ENCODE measurements at places on chromosomes 1 and 21. TPM values are rescaled to one million over a fixed set of nuclear protein-coding genes. Genes with fewer than 3 reads are reported as not detected.

DNA sequence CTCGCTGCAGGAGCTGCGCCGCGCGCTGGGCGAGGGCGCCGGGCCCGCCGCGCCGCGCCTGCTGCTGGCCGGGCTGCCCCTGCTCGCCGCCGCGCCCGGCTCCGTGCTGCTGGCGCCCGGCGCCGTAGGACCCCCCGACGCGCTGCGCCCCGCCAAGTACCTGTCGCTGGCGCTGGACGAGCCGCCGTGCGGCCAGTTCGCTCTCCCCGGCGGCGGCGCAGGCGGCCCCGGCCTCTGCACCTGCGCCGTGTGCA lies 730 bp downstream of the OLIG1 start:
- DNase-seq: no peak

Gene CYP4Z1
- not detected for total RNA-seq

GRCh38 chr1:208741296-208741695 lies 497.1 kb upstream of the PLXNA2 start:
- DNase-seq: no peak

DNA sequence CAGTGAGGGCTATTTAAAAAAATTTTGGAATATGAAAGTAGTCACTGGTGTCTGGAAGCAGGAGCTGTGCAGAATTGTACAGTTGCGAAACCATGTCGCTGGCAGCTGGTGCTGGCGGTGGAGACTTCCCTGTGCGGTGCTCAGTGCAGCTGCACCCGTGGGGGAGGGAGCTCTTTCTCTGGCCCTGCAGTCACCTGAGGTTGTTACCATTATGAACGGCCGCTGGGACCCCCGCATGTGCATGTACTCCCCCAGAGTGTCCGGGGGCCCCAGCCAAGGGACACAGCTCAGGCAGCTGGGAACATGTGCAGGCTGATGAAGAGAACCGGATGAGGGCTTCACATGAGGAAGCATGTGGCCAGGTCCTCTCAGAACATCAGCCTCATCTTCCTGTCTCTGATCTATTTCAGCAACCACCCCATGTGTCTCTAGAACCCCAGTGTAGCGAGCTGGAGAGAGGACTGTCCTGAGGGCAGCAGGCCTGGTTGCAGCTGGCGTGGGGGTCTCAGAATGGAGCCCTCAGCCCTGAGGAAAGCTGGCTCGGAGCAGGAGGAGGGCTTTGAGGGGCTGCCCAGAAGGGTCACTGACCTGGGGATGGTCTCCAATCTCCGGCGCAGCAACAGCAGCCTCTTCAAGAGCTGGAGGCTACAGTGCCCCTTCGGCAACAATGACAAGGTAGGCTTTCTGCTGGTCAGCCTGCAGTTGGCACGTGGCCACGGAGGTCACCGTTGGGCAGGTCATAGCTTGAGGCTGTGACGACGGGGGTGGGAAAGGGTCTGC lies at the start of gene TRPM2:
Gene TRPM2 (plus strand): TSS at position 431 of the 780 bp plus-strand sequence. CDS start 80 bp downstream, at position 511.
- DNase-seq: no peak

DNA sequence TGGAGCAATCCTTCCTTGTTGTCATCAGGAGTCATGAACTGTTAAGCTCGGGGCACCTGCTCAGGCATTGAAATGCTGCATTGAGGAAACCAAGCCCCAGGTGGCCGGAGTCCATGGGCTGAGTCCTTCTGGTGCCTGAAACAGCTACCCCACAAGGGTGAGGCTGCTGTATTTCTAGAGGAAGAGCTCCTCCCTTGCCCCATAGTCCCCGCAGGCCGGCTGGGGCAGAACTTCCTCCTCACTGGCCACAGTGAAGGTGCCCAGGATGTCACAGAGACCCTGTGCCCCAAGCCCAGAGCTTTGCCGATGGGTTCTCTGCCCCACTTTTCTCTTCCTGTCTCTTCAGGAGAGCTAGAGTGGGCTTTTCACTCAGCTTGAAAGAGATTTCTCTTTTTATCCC lies 80.8 kb upstream of the GCLM start:
- DNase-seq: no peak

Gene KRTAP11-1
- not detected for total RNA-seq

Gene FPGT
- total RNA-seq: 16.4 TPM

All from chondrocyte (in vitro differentiated cells).